ENCODE measurements at places on chromosomes 12 and 14.

DNA sequence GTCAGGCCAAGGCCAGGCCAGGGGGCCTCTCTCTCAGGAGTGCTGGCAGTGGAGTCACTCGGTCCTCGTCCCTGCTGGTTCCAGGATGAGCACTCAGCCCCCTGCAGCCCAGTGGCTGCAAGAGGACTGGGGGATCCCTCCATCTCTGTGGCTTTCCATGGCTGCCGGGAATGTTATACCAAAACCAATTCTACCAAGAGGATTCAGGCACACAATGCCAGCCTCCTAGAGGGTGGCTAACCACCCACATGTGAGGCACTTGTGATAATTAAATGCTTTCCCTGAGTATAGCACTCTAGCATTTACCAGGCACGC lies 21.9 kb downstream of the ASB2 start:
- no peak for DNase-seq

GRCh38 chr14:24053548-24054323 lies 1.9 kb downstream of the CARMIL3 start:
- no peak for DNase-seq

GRCh38 chr12:81866081-81866480 lies 106.9 kb upstream of the PPFIA2 start:
- no peak for DNase-seq

- DNase-seq = peak; percentile 52
Measured at GRCh38 chr14:90409209-90409730, 12.4 kb downstream of the CALM1 start.

GRCh38 chr14:52835122-52835903 lies 43.9 kb upstream of the GNPNAT1 start:
- DNase-seq = peak; percentile 93

DNA sequence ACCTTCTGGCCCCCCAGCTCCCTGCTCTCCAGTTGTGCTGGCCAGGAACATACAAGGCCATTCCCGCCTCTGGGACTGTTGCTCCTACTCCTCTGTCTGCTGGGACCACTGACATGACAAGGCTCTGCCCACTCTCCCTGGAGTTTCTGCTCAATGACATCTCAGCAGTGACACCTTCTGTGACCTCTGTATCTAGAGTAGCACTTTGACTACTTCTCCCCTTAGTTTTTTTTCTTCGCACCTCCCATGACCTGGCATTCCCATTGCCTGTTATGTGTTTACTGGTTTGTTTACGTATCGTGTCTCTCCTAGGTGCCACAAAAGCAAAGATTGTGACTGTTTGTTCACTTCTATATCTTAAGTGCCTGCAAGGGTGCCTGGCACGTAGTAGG lies 40.1 kb upstream of the TMEM263 start:
- DNase-seq = no peak

DNA sequence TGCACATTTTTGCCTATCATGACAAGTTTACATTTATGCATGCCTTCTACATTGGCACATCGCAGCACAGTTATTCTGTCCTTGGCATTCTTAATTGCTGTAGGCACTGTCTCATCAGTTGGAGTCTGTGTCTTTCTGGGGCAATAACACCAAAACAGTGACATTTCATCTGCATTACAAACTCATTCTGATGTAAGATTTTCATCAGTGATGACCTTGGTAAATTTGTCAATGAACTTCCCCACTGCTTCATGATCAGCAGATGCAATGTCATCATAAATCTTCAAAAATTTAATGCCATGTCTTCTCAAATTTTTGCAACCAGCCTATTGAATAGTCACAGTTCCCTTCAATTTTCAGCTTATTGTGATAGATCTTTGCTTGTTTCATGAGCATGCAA lies 85.5 kb downstream of the CAPZA3 start:
- DNase-seq = no peak

- no peak for DNase-seq
Measured at GRCh38 chr14:84253326-84253725, 1276.6 kb upstream of the FLRT2 start.

- no peak for DNase-seq
Measured at GRCh38 chr14:68283378-68284123, 464.0 kb downstream of the RAD51B start.

GRCh38 chr12:1034243-1034642 lies 43.2 kb downstream of the ERC1 start:
- no peak for DNase-seq

- peak; percentile 79 for DNase-seq
Measured at GRCh38 chr14:64234877-64235651, 59.1 kb downstream of the ESR2 start.

DNA sequence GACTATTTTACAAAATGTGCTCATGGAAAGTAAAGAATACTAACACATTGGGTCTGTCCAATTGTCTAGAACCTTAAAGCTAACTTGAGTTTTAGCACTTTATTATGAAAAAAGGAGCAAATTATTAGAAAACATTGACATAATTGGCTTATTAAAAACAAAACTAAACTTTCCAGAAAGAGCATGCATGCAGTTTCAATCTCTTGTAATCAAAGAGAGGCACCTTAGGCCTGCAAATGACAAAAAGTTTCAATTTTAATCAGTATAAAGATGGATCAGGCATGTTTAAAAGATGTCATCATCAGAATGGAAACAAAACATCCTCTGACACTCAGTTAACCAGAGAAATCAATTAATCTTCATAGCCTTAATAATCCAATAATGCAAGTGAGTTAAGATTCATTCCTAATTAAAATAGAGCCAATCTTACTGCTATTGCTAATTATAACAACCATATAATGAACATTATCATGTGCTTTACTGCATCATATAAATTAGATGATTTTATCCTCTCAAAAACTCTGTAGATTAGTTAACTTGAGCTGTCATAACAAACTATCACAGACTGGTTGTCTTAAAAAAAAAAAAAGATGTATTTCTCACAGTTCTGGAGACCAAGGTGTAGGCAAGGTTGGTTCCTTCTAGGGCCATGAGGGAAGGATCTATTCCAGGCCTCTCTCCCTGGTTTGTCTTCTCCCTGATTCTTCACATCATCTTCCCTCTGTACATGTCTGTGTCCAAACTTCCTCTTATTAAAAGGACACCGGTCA lies 131.4 kb downstream of the RPAP3 start:
- no peak for DNase-seq

- DNase-seq = no peak
Measured at GRCh38 chr12:71565535-71565934, 98.1 kb downstream of the ZFC3H1 start.

DNA sequence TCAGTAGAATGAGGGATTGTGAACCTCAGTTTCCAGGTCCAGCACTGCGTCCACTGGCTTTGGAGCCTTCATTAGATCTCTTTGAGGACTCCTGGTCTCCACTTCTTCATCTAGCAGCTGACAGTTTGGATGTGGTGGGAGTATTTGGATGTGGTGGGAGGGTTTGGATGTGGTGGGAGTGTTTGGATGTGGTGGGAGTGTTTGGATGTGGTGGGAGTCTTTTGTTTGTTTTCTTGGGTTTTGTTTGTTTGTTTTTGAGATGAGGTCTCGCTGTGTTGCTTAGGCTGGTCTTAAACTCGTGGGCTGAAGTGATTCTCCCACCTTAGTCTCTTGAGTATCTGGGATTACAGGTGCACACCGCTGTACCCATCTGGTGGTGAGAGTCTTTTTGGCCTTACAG lies 64.7 kb downstream of the IFT43 start:
- DNase-seq = no peak

GRCh38 chr14:99896361-99896760 lies 103.1 kb downstream of the EML1 start:
- no peak for DNase-seq

- no peak for DNase-seq
Measured at GRCh38 chr14:71150737-71151136, 243.5 kb downstream of the PCNX1 start.

- no peak for DNase-seq
Measured at GRCh38 chr12:19005257-19005801, 124.2 kb upstream of the PLEKHA5 start.

DNA sequence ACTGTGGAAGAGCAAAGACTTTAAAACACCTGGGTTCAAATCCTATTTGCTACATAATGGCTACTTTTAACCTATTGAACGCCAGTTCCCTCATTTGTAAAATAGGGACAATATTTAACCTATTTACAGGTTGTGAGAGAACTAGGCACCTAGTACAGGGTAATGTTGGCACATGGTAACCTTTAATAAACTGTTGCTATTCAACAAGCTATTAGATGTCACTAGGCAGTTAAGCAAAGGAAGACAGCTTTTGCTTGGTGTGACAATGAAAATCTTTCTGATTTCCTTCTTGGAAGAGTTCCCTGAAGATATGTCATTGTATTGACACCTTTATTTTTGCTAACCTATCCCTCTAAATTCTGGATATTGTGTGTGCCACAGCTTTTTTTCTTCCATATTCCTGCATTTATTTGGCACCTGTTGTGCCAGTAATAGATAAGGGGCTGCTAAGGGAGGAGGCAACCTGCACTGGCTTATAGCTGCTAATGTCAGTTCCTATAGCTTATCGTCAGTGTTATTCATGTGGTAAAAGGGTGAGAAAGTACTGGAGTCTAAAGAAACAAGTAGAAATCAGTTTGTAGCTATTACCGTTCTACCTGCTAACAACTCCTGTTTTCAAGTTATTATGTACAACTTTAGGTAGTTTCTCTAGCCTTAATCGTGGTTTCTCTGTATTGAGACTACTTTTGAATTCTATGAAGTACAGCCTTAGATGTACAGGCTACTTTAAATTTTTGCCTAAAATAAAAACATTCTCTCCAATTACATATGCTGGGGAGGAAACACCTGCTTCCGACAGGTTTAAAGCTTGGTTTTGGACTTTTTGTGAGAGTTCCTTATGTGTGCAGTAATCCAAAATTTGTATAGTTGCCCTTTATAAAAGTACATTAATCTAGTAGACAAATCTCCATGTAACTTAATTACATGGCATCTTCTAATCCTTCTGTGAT lies 24.3 kb downstream of the HIF1A start:
- DNase-seq = no peak

- DNase-seq = no peak
Measured at GRCh38 chr14:43729143-43729542, 777.9 kb downstream of the FSCB start.

DNA sequence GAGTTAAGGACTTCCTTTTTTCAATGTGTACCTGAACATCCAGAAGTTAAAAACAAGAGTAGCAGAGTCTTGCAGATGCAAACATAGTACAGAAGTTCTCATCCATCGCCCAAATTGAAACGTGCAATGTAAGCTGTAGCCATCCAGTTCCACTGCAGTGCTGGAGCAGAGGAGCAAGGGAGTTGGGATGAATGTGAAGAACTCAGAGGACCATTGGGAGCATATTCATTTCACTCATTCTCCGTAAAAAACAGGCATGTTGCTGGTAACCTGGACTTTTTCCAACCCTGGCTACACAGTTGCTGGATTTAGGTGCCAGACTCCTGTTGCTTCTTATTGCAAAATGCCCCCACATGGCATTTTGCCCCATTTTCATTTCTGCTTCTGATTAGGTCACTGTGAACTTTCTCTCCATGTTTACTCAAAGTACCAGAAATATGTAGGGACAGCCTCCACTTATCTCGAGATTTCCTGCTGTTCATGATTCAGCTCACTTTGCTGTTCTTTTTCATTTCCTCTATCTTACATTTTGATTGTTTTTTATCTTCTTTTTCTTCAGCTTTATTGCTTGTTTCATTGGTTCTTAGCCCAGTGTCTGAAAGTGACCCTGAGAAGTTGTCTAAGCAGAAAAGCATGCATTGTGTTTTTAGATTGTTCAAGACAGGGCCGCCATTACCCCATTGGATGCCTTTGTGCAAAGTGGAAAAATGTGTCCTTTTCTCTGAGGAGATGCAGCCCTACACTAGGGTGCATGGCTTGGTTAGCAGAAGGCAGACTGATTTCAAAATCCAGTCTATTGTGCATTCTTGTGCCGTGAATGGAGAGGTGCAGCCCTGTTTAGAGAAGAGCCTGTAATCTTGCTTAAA lies 109.0 kb upstream of the AMIGO2 start:
- DNase-seq = no peak

DNA sequence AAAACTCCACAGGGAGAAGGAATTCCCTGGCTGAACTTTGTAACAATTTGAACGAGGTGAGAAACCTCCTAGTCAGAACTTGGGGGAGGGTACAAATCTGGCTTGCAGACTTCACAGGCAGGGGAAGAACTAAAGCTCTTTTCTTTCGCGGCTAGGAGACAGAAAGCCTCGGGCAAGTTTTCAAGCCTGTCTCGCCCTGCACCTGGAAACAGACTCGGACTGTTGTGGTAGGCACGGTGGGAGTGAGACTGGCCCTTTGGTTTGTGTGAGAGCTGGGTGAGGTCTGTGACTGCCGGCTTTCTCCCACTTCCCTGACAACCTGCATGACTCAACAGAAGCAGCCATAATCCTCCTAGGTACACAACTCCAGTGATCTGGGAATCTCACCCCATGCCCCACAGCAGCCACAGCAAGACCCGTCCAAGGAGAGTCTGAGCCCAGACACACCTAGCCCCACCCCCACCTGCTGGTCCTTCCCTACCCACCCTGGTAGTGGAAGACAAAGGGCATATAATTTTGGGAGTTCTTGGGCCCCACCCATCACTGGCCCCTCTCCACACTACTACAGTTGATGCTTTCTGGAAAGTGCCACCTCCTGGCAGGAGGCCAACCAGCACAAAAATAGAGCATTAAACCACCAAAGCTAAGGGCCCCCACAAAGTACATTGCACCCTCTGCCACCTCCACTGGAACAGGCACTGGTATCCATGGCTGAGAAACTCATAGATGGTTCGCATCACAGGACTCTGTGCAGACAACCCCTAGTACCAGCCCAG lies 102.7 kb upstream of the ST8SIA1 start:
- no peak for DNase-seq

DNA sequence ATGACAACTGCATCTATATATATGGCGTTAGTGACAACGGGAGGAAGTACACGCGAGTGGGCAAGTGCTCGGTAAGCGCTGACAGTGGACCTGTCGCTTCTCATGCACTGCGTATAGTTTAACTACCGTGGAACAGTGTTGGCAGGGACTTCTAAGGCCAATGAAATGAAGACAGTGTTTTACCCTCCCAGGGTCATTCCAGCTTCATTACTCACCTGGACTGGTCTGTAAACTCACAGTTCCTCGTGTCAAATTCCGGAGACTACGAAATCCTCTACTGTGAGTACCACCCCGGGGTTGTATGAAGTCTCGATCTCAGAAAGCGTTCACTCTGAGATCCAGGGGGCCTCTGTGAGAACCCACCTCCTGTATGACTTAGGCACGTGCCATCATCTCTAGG lies 129.2 kb upstream of the EVL start:
- DNase-seq = peak; percentile 44

DNA sequence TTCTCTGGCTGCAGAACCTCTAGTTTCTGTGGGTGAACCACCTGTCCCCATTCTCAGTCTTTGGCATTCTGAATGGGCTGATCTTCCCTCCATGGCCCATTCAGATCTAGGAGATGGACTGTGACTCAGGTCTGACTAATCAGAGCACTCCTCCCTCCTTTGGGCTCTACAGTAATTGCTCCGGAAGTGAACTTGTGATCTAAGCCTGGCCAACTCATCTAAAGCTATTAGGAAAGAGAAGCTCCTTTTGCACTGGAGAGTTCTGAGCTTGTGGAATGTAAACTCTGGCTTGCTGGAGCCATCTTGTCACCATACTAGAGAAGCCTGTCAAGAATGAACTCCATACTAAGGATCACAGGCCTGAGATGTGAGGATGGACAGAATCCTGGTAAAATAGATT lies 168.2 kb downstream of the SUDS3 start:
- DNase-seq = peak; percentile 69

GRCh38 chr14:59464486-59465315 lies 479 bp downstream of the GPR135 start:
- DNase-seq = peak; percentile 88

Measured in urothelium cell line (cell line).